ENCODE measurements at places on chromosomes 7 and 10. TPM values are rescaled to one million over a fixed set of nuclear protein-coding genes. Genes with fewer than 3 reads are reported as not detected.
A peak's percentile ranks its signal among the peaks of the same experiment; 100 is the strongest.

RP9 gene
- polyA plus RNA-seq = 32.0 TPM

DNA sequence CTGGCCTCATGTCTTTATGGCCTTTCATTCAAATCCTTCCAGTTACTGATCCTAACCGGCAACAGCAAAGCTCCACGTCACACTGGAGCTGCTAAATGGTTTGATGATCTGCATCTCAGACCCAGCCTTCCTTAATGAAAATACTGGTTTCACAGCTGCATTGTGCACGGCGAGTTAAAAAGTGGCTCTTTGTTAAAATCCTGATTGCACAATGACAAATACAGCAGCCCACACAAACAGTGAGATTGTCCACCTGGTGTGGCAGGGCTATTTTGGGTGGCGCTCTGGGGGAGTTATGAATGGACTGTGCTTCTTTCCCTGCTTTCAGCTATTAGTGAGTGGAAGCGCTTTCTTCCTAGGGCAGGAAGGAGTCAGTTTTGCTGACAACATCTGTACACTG is 63.4 kb upstream of the C1QL3 start:
- no peak for DNase-seq

GRCh38 chr7:40721342-40721949 is 586.6 kb downstream of the SUGCT start:
- peak; percentile 48 for DNase-seq

GRCh38 chr7:70694971-70695794 is 436.8 kb upstream of the GALNT17 start:
- peak; percentile 85 for DNase-seq

- DNase-seq = peak; percentile 18
These were observed 37.6 kb downstream of the PPIF start for GRCh38 chr10:79384773-79385391.

GRCh38 chr7:2632733-2633537 is 1.1 kb downstream of the TTYH3 start:
- DNase-seq = peak; percentile 80

DNA sequence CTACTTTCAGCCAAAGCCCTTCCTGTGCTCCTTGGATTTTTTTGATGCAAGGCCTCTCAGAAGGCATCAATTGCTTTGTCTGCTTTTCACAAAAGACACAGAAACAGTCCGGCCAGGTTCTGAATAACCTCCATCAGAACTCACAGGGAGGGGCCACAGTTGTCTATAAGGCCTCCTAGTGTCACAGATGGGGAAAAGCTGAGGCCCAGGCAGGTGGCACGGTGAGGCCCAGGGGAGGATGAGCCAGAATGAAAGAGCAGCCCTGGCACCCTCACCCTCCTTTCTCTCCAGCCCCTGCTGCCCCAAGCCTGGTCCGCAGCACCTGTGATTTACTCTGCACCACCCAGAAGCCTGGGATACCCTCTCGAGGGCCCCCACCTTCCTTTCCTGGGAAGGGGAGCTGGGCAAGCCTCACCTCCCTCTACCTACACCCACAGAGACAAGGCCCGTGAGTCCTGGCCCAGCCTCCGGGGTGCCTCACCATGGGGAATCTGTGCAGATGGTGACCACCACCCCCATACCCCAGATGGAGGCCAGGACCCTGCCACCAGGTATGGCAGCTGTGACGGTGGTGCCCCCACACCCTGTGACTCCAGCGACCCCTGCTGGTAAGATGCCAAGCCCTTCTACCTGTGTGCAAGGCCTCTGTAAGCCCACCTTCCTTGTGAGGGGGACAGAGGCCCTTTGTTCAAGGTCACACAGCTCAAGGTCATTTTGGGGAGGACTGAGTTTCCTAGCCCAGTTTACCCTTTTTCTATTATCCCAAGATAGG is 26.2 kb upstream of the ZNF467 start:
- DNase-seq = peak; percentile 75

SPDYE11 gene
- not detected for polyA plus RNA-seq

GRCh38 chr7:136884492-136884891 is 16.0 kb downstream of the CHRM2 start:
- DNase-seq = no peak

DNA sequence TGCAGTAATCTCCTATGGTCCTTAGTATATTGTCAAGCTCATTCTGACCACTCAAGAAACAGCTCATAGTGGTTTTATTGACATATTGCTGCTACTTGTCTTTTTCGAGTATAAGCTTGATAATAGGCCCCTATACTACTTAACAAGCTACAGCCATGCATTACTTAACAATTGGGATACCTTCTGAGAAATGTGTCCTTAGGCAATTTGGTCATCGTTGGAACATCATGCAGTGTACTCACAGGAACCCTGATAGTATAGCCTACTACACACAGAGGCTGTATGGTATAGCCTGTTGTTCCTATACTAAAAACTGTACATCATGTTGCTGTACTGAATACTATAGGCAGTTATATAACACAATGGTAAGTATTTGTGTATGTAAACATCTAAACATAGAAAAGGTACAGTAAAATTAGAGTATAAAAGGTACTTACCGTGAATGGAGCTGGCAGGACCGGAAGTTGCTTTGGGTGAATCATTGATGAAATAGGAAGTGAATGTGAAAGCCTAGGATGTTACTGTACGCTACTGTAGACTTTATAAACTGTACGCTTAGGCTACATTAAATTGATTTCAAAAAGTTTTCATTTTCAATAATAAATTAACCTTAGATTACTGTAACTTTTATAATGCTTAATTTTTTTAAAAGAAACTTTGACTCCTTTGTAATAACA is 160.9 kb downstream of the LRRC4 start:
- no peak for DNase-seq
